ENCODE measurements at places on chromosomes 4 and X.

DNA sequence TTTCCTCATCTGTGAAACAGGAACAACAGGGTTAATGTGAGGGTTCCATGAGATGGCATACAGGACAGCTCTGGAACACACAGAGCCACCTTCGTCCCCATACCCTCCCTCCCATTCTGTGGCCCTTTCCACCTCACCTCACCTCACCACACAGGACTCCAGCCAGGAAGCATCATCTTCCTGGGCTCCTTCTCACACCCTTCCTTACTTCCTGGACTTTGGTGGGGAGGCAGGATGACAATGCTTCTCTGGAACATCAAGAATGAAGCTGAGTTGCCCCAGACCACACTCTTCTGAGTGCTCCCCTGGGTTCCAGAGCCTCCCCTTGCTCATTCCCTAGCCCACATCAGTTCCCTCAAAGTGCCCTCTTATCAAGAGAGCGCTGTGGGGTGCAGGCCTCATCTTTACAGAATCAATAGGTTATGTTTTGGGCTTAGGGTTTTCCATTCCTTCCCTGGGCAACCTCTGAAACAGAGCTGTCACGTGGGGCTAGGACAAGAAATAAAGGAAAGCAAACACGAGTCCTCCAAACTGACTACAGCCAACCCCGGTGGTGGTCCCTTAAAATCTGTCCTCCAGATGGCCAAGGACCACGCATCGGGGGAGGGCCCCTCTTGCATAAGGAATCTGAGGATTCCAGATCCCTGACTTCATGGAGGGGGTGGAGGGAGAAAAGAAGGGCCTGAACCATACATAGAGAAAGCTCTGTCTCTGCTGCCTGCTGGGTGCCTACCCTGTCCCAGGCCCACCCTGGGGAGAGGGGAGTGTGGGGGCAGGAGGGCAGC, 74.4 kb upstream of the ATP6AP2 start:
- no peak for DNase-seq

- DNase-seq, result no peak
These were observed 26.2 kb upstream of the MXD4 start for GRCh38 chr4:2288051-2288541.

DNA sequence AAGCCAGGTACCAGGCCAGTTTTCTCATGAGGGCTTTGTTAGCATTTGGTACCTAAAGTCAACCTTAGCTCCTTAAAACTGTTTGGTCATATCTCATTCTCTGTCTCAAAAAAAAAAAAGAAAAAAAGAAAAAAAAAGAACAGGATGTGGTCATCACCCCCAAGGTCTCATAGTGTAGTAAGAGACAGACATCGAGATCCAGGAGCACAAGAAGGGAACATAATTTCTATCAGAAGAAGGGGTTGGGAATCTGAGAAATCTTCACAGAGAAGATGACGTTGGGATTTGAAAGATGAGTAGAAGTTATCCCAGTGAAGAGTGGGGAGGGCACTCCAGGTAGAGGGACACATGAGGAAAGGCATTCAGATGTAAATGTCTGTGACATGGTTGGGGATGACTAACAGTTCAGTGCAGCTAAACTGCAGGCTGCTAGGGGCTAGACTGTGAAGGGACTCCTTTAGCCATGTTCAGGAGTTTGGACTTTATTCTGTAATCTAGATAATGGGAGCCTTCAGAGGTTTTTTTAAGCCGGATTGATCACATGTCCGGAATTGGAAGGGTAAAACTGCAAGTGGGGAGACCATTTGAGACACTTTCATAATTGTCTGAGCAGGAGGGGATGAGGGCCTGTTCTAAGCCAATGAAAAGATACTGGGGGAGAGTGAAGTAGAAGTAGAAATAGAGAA, 26.9 kb upstream of the GJB1 start:
- DNase-seq, result no peak

- no peak for DNase-seq
These were observed 164.0 kb upstream of the FGF13 start for GRCh38 chrX:138875472-138875871.

DNA sequence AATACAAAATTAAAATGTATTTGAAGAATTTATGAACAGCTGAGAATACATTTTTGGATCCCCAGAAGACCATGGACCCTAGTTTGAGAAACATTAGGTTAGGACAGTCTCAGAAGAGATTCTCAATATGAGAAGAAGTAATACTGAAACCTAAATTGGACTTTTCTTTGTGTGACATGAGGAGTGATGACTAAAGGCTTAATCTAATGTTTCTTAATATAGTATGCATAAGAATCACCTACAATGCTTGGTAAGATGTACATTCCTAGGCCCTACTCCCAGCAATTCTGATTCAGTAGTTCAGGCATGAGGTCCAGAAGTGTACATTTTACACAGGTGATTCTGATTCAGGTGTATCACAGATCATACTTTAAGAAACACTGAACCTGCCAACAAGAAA, 31.6 kb upstream of the HUWE1 start:
- no peak for DNase-seq

GRCh38 chr4:109005523-109005922, 242.7 kb upstream of the ETNPPL start:
- no peak for DNase-seq

DNA sequence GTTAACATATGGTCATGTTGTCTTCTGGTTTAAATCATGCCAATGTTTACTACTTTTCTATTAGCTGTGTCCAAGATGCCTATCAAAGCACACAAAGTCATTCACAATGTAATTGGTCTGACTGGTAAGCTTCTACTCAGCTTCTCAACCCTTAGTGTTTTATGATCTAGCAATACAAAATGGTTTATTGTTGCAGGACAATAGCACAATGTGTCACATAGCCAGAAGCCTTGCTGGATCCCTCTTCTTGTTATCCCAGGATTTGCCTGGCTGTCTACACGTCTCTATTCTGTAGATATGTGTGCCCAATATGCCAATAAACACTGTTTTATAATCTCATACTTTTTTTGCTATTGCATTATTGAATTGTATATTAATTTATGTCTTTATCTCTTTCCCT, 1111.0 kb upstream of the AGA start:
- DNase-seq, result no peak

- no peak for DNase-seq
These were observed 1.6 kb upstream of the LIN54 start for GRCh38 chr4:83012200-83012686.

- DNase-seq, result peak; percentile 88
These were observed 13.3 kb downstream of the SMIM10 start for GRCh38 chrX:135003876-135004623.

- no peak for DNase-seq
These were observed 219.7 kb upstream of the TENM3 start for GRCh38 chr4:182023469-182023868.

- DNase-seq, result no peak
These were observed 1300.9 kb upstream of the DIAPH2 start for GRCh38 chrX:95383778-95384177.

GRCh38 chr4:53545942-53546581, 45.2 kb downstream of the LNX1 start:
- DNase-seq, result no peak

GRCh38 chr4:84855774-84856173, 110.7 kb downstream of the WDFY3 start:
- DNase-seq, result no peak

- DNase-seq, result peak; percentile 48
These were observed at the start of gene ETNPPL for GRCh38 chr4:108762559-108763225. Gene ETNPPL (minus strand): TSS chr4:108763053. CDS start chr4:108762898, 155 bp downstream.

DNA sequence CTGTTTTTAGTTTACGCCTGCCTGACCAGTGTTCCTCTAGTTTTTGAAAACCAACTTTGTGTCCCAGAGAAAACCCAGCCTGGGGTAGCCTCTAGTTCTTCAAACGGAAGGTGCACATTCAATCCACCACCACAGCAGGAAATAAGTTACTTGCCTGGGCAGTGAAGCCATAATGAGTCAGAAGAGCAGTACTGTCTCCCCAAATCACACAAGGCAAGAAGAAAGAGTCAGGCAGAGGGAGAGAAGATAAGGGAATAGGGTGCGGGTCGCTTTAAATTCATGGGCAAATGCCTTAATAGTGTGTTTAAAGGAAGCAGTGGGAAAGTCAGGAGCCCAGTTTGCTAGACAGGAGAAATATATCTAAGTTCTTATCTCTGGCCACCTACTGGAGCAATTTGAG, 333.8 kb upstream of the GRIA3 start:
- DNase-seq, result no peak

GRCh38 chr4:10809905-10810304, 125.3 kb upstream of the CLNK start:
- no peak for DNase-seq

DNA sequence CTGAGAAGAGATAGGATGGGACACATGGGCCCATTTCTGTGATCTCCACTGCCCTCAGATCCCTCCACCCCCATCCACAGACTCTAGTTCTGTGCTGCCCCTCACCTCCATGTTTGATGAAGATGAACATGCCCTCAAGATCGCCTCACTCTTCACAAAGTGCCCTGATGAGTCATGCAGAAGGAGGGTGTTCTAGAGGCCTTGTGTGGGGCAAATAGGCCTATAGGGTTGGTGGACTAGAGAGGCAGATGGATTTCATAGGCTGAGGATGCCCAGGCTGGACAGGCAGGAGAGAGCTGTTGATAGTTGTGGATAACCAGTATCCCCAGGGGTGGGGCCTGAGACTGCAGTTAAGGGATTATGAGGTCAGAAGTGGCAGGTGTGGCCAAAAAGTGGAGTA, at the start of gene CXorf65:
Gene CXorf65 (minus strand): TSS at position 314 of the 400 bp plus-strand sequence. CDS start 184 bp downstream, at position 130.
- DNase-seq, result no peak
